Central memory CD8-positive, alpha-beta T cell (primary cell): ENCODE measurements at places on chromosomes 2 and 18.

DNA sequence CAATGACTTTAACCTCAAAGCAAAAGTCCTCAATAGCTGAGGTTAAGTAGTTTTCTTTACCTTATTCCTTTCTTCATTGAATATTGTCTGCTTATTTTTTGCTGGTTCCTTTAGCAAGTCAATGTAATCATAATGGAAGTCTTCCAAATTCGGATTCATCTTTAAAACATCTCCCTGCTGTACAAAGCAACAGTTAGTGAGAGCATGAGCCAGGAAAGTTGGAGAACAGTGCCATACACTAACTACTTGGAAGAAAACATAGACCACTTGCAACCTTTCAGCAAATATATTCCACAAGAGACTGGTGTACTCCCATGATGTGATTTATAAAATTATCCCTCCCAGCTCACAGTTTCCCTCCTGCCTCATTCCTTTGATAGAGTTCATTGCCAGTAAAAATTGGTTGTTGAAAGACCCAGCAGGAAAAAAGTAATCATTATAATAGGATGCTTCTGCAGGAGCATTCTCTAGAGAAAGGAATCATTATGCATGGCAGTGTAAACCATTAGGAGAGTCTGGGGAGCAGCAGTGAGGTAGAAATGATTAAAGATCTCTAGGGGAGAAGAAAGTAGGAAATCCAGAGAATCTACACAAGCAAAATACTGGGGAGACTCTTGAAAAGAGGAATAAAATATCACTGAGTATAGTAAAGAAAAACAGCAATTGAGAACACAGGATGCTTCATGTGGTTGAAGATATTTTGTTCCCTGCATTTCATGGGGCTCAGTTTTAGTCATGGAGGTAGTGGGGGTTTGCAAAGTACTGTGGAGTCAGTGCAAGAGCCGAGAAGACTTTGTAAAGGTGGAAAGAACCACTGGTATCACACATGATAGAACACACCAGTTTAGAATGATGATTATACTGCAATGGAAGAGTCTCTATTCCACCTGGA, 38.6 kb upstream of the TTN start:
- DNase-seq = no peak

DNA sequence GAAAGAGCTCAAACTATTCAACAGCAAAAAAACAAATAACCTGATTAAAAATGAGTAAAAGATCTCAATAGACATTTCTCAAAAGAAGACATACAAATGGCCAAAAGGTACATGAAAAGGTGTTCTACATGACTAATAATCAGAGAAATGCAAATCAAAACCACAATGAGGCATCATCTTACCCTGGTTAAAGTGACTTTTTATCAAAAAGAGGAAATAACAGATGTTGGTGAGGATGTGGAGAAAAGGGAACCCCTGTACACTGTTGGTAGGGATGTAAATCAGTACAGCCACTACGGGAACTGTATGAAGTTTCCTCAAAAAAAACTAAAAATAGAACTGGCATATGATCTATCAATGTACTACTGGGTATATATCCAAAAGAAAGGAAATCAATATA, 39.8 kb upstream of the TMEM163 start:
- no peak for DNase-seq

DNA sequence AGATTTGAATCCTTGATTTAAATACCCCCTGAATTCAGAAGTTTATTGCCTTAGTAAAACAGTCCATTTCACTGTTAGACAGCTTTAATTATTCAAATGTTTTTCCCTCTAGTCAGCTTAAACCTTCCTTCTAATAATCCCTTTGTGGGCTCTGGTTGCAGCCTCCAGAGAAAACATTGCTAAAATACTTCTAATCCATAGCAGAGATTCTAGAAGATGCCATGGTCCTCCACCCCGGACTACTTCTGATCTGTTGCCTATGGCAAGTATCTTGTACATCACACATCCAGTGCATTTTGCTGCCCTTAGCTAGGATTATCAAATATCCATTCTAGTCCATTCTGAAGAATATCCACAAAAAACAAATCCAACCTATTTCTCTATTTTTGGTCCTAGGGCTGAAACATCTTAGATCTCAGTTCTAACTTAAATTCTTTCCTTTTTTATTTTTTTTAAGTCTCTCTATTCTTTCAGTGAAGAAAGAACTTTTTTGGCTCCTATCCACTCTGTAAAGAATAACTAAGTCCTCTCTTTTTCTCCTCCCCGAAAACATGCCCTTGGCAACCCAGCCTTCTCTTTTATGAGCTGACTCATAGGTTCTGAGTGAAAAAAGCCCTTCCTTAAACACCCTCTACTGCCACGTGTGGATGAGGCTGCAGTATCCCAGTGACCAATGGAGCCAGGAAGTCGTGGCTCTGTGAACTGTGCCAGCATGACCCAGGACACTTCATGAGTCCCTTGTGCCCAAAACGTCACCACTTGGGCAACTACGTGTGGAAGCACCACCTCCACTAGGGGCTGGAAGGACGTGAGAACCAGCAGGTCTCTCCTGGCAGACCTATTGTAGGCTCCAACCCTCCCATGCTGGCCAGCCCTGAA, 349.8 kb downstream of the TNS1 start:
- DNase-seq = no peak

DNA sequence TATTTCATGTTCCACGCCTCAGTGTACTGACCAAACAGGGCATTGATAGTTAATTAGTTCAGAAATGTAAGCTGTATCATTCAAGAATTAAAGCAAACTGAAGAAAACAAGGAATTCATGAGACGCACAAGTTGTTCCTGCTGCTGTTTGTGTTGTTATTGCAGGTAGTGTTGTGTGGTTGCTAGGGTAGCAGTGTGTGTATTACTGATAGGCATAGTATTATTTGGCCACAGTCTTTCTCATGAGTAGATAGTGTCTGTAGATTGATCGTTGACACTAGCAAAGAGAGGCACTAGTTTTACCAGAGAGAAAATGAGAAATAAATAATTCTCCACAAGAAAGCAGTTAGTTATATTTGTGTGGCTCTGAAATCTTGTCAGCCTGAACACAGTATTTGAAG, 548.6 kb downstream of the LRP1B start:
- DNase-seq = no peak

- DNase-seq = no peak
These were observed 57.8 kb upstream of the NABP1 start for GRCh38 chr2:191620144-191620543.

GRCh38 chr18:41034413-41034812, 920.6 kb upstream of the PIK3C3 start:
- no peak for DNase-seq
